ENCODE measurements at places on chromosomes 5 and 9. TPM values are rescaled to one million over a fixed set of nuclear protein-coding genes. Genes with fewer than 3 reads are reported as not detected.

- no peak overlapping the region for H3K27ac ChIP-seq
- H3K36me3 ChIP-seq, result no peaks in the 10 kb centered on the region
- no peak for DNase-seq
Measured at GRCh38 chr5:132203464-132203818, 24.2 kb downstream of the P4HA2 start.

DNA sequence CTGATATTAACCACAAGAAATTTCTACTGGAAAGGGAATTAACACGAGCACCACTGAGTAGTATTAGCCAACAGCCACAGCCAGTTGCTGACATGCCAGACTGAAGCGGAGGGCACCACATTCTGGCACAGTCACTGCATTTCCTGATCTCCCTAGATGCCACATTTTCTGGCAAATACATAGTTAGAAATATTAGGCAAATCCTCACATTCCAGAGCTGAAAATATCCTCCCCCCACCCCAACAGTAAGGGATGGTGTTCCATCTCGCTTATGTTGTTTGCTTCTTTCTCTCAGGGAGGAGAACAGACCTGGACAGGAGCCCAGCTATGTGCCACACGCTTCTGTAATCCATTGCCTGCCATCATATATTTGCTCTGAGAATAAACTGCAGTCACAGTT lies 32.8 kb upstream of the MCTP1 start:
- H3K4me3 ChIP-seq, result no peak overlapping the region
- DNase-seq, result no peak
- no peaks in the 10 kb centered on the region for H3K36me3 ChIP-seq

The GABRA1 gene
- total RNA-seq, result not detected

- H3K27me3 ChIP-seq, result no peaks in the 10 kb centered on the region
- H3K4me1 ChIP-seq, result peaks cover 76% of the 10 kb centered on the region
- peaks cover 45% of the 10 kb centered on the region for H3K36me3 ChIP-seq
- peak overlapping the region; percentile 94 for H3K27ac ChIP-seq
- peak; percentile 76 for DNase-seq
Measured at GRCh38 chr5:151745071-151745705, 13.2 kb downstream of the ATOX1 start.

DNA sequence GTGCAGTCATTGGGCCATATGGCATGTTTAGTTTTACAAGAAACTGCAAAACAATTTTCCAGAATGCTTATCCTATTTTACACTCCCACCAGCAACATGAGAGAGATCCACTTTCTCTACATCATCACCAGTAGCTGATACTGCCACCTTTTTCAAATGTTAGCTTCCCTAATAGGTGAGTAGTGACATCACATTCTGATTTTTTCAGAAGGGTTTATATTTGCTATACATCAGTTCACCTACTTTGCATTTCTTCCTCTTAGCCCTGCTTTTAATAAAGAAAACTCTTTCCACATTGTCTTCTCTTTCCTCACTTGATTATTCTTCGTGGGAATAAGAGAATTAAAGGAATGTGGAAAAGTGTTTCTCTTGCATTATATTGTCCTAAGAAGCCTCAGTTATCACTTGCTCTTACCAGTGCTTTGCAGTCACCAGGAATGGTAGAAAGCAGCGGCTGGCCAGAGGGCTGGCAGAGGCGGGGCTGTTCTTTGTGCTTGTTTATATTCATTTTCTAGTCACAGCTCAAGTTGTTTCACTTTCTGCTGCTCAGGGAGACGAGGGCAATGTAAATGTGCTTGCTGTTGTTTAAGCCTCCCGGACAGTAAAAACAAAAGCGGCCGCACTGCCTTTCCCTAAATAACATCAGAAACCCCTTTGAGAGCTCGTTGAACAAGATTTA lies 164.8 kb downstream of the HSD17B3 start:
- peak; percentile 32 for DNase-seq
- H3K4me3 ChIP-seq, result no peak overlapping the region
- H3K36me3 ChIP-seq, result no peaks in the 10 kb centered on the region
- H3K27me3 ChIP-seq, result peaks cover 12% of the 10 kb centered on the region
- H3K27ac ChIP-seq, result no peak overlapping the region

The TAS2R1 gene
- total RNA-seq, result not detected

DNA sequence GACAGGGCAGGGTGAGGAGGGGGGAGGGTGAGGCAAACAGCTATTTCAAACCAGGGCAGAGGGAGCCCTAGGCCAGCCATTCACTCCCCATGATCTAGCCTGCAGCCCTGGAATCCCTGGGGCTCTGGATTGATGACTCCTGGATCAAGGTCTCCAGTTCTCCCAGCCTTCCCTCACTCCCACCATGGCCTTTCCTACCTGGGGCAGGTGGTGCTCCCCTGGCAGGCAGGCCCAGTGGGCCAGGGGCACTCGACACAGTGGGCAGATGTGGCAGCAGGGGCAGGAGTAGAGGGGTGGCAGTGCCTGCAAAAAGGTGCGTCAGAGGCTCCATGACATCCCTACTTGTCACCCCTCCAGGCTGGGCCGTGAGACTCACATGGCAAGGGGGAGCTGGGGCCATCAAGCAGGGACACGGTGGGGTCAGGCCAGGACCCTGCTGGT lies 6.0 kb downstream of the KIF12 start:
- no peaks in the 10 kb centered on the region for H3K36me3 ChIP-seq
- H3K4me3 ChIP-seq, result no peak overlapping the region
- peaks cover 4% of the 10 kb centered on the region for H3K4me1 ChIP-seq
- no peak overlapping the region for H3K27ac ChIP-seq

- H3K27ac ChIP-seq, result no peak overlapping the region
- H3K36me3 ChIP-seq, result no peaks in the 10 kb centered on the region
- H3K4me1 ChIP-seq, result no peaks in the 10 kb centered on the region
- H3K27me3 ChIP-seq, result no peaks in the 10 kb centered on the region
Measured at GRCh38 chr5:72266862-72267261, 53.2 kb downstream of the MRPS27 start.

- H3K36me3 ChIP-seq, result no peaks in the 10 kb centered on the region
- no peak overlapping the region for H3K27ac ChIP-seq
- H3K4me1 ChIP-seq, result no peaks in the 10 kb centered on the region
- peaks cover 5% of the 10 kb centered on the region for H3K27me3 ChIP-seq
Measured at GRCh38 chr9:4433379-4433778, 56.9 kb upstream of the SLC1A1 start.

The GABRP gene
- not detected for total RNA-seq

DNA sequence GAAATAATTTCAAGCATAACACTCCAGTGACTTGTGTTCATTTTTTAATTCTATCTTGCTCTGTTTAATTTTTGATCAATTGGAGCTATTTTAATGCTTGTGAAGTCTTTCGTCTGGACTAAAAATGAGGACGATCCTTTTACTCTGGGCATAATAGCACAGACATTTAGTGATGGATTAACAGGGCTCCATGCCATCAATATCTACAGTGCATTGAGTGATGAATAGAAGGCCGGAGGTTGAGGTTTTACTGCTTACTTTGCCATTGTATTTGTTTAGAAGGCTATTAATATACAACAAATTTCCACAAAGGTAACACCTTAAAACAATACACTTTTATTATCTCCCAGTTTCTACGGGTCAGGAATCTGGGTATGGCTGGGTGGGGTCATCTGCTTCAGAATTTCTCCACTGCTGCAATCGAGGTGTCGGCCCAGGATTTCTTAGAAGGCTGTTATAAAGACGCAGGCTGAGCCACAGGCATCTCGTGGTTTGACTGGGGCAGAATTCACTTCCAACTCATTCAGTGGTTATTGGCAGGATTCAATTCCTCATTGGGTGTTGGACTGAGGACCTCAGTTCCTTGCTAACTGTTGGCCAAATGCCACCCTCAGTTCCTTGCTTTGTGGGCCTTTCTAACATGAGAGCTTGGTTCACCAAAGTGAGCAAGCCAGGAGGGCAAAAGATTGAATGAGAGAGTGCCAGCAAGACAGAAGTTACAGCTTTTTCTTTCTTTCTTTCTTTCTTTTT lies 265.4 kb upstream of the VLDLR start:
- no peak overlapping the region for H3K4me3 ChIP-seq
- no peaks in the 10 kb centered on the region for H3K4me1 ChIP-seq
- H3K27ac ChIP-seq, result no peak overlapping the region
- no peak for DNase-seq
- H3K27me3 ChIP-seq, result no peaks in the 10 kb centered on the region

GRCh38 chr9:26856413-26857032 lies 36.1 kb downstream of the CAAP1 start:
- no peak overlapping the region for H3K4me3 ChIP-seq
- peaks cover 21% of the 10 kb centered on the region for H3K36me3 ChIP-seq
- DNase-seq, result peak; percentile 18
- H3K27ac ChIP-seq, result no peak overlapping the region

- peak overlapping the region; percentile 74 for H3K27ac ChIP-seq
- peaks cover 43% of the 10 kb centered on the region for H3K36me3 ChIP-seq
- peak overlapping the region; percentile 88 for H3K4me3 ChIP-seq
- H3K4me1 ChIP-seq, result peaks cover 77% of the 10 kb centered on the region
Measured at GRCh38 chr5:14668181-14668591, 3.7 kb downstream of the OTULIN start.
